ENCODE measurements at places on chromosomes 16 and 17.
A peak's percentile ranks its signal among the peaks of the same experiment; 100 is the strongest.

DNA sequence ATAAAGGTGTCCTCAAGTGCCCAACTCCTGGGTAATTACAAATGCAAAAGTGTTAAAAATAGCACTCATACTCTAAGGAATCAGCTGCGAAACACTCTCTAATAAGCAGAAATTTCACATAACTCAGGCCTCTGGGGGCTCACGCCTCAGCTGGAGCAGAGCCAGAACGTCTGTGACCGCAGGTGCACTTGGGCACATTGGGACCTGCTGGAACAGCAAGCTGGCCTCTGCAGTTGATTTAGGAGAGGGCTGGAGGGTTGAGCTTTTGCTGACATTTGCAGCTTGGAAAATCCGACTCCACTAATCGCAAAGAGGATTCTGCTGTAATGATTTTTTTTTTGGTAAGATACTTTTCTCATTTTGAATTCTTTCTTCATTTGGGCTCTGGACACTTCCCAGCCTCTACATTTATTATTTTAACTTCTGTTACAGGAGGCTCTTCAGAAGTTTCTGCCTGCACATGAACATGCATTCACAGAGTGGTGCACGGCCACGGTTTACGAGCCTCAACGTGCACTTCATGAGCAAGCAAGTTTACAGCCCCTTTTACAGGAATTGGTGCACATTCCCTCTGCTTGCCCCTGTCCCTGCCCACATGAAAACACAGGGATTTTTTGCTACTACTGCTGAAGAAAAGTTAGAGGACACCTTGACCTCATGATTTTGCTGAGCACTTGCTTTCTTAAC lies 4.1 kb upstream of the SNTB2 start:
- no peak for DNase-seq

DNA sequence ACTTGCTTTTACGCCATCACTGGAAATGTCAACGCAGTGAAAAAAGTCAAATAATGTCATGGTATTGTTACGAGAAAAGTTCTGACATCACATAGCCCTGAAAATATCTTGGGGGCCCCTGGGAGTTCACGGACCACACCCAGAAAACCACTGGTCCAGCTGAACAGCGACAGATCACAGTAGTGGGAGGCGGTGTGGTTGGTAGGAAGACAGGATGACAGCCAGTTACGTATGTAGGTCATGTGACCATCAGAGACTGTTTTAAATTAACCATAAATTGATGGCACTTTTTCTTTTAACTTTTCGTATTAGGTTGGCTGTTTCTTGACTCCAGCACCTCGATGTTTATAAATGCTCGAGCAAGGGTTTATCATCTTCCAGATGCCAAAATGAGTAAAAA lies 11.9 kb downstream of the ERCC4 start:
- DNase-seq, result no peak

DNA sequence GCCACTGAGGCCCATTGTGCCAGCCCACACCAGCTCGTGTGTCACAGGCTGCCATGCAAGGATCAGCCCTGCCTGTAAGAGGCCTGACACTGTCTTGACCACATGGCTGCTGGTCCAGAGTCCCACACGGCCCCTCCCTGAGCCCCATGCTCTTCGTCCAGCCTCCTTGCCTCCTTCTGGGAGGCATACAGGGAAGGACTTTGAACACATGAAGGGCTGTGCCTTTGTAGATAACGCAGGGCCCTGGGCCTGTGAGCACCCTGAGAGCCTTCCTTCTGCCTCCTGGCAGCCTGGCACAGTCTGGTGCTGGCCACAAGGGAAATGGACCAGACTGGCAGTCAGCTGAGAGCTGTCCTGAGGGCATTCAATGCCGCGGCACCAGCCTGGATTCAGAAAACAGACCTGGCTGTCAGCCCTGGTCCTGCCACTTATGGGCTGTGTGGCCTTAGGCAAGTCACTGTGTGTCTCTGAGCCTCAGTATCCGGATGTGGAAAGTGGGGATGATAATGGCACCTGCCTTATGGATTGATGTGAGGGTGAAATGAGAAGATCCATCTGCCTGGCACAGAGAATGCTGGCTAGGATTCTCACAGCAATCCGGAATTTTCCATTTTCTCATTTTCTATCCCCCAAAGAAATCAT lies 19.2 kb upstream of the SPNS2 start:
- DNase-seq, result no peak

GRCh38 chr16:6232056-6232455 lies 1100.6 kb upstream of the RBFOX1 start:
- DNase-seq, result no peak

DNA sequence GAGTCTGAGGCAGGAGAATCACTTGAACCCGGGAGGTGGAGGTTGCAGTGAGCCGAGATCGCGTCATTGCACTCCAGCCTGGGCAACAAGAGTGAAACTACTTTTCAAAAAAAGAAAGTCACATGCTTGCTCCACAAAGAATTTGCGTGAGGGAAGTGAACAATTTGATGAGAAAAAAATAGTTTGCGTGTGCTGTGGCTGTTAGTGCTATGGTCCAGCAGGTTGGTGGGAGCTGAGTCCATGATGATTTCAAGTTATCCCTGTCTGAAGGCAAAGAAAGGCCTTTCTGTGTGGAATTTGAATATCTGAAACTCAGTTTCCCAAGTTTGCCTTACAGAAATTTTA lies 21.0 kb downstream of the PRCD start:
- no peak for DNase-seq

GRCh38 chr17:15947976-15948752 lies 3.2 kb downstream of the ADORA2B start:
- DNase-seq, result no peak

DNA sequence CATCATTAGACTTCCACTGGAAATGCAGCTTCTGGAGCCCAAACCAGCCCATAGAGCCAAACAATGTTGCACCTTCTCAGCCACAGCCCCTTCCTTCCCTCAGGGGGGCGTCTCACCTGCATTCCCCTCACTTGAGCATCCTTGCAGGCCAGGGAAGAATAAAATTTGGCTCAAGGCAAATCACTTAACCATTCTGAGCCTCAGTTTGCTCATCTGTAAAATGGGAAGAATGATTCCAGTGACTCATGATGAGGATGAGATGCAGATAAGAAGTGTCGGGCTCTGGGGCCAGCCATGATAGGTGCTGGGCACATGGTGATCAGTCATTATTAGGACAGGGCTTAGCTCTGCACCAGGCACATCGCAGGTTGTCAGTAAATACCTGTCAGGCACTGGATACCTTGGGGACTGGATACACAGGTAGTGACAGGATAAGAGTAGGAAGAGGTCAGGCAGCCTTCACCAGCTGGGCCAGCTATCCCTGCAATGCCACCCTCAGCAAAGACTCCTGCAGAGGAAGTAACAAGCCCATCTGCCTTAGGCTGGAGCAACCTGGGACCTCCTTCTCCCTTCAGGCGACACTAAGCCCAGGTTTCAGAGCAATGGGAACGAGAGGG lies 208.0 kb upstream of the TNRC6C start:
- DNase-seq, result no peak

DNA sequence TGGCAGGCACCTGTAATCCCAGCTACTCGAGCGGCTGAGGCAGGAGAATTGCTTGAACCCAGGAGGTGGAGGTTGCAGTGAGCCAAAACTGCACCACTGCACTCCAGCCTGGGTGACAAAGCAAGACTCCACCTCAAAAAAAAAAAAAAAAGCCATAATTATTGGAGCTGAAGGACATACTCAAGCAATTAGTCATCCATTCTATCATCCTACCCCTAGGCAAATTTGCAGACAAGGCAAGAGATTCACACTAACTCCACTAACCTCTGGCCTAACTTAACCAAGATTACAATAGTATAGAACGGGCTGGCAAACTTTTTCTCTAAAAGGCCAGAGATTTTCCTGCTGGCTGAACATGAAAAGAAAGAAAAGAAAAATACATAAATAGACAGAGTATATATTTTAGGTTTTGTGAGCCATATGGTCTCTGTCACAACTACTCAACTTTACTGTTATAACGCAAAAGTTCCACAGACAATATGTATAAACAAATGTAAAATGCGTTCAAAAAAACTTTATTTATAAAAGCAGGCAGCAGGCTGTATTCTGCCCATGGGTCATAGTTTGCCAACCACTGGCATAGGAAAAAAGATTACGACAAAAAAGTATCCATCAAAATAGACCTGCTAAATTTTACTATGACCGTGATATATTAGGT lies 29.7 kb downstream of the BRIP1 start:
- DNase-seq, result no peak

GRCh38 chr17:43818966-43819365 lies 14.0 kb downstream of the MPP3 start:
- no peak for DNase-seq

DNA sequence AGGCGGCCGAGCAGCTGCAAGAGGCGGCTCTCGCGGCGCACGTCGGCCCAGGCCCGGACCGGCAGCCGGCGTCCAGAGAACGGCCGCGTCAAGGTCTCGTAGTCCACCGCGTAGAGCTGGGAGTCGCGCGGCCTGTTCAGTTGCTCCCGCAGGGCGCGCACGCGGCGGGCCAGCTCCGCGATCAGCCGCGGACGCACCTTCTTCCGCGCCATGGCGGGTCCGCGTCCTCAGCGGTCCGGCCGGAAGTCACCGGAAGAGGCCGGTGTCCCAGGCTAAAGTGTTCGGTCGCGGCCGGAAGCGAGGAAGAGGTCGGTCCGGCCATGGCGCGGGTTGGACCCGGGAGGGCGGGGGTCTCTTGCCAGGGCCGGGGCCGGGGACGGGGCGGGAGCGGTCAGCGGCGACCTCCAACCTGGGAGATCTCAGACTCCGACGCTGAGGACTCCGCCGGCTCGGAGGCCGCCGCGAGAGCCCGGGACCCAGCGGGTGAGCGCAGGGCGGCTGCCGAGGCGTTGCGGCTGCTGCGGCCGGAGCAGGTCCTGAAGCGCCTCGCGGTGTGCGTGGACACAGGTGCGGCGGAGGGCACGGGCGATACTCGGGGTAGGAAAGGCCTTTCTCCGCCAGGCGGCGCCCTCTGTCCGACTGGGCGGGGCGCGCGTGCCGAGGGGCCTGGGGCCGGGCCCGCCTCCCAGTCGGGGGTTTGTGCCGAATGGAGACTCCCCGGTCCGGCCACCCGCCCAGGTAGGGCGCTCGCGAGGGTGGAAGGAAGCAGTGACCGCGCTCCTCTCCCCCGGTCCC lies at the start of gene MRPS34:
Gene MRPS34, minus strand, starts transcription at position 227 of the 795 bp plus-strand sequence. Its CDS starts 15 bp downstream, at position 212.
- DNase-seq, result peak; percentile 82

DNA sequence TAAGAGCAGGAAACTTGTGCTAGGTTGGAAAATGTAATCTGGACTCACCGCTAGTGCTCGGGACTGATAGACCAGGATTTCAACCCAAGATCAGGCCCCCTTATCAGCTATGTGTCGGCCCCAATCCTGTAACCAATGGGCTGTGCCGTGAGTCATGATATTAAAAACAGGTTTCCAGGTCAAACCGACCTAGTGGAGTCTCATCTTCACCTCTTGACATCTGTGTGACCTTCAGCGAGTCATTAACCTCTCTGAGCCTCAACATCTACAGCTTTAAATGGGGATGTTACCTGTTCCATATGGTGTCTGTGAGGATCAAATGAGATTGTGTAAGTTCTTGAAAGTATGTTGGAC lies 512 bp downstream of the PMM2 start:
- no peak for DNase-seq

DNA sequence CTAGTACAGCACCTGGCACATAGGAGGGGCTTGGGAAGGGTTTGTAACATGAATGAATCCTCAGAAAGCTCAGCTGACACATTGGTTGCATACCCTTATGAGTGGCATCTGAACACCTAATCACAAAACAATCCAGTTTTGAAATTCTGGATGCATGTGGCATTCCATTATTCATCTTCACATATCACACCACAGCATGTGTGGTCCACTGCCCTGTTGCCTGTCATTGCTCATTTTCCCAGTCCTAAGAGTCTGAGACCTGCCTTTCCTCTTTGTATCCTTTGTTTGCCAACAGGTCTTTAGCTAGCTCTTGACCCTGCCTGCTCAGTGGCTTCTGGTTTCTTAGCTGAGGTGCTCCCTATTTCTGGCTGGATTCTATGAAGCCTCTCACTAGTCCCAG lies 170.8 kb upstream of the ASIC2 start:
- no peak for DNase-seq

- DNase-seq, result no peak
Observed at GRCh38 chr17:60508384-60508980, 17.6 kb downstream of the APPBP2 start.

- no peak for DNase-seq
Observed at GRCh38 chr17:76048025-76048605, 21.0 kb upstream of the EVPL start.

GRCh38 chr17:41937970-41938954 lies 7.8 kb downstream of the ODAD4 start:
- DNase-seq, result peak; percentile 66

DNA sequence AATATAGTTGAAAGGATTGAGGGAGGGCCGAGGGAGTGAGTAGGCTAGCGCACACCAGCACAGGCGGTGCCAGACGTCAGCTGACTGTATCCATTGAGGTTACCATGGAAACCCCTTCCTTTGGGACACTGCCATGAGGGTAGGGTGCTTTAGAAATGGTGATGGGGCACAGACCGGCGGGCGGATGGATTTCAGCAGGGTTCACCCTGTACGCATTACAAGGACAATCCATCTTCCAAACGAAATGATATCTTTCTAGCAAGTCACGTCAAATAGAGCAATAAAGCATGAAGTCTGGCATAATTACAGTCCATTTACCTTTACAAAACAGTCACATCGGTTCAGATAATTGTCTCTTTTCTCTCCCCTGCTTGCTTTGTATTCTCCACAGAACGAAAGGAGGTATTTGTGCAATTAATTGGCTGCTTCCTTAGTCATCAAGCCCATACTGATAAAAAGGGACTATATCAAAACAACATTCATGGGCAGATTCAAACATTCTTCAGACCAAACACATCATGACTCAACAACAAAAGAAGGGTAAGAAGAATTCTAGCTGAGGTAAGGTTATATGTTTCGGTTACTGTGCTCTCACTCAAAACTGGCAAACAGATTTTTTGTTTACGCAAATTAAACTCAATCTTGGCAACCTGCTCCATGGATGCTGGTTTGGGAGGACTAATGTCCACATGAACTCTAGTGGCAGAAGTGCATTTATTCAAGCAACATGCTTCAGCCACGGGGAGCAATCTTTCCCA lies 140.6 kb downstream of the CDK5R1 start:
- DNase-seq, result no peak

- DNase-seq, result no peak
Observed at GRCh38 chr16:63192980-63193379, 1156.7 kb upstream of the CDH8 start.

DNA sequence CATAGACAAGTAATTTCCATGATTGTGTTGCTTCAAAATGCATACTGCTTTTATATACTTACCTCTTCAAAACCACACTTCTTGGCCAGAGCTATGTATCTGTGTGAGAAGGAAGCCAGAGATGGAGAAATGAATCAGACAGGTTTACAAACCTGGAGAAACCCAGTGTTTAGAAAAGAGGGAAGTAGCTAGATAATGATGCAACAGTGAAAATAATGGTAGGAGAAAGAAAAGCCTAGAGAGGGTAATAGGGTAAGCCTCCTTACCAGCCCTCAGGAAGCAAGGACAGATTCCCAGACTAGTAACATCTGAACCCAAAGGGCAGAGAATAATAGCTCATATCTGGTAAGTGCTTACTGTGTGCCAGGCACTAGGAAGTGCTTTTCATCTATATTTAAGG lies 250.3 kb upstream of the CDH11 start:
- DNase-seq, result no peak

Data from common myeloid progenitor, CD34-positive (primary cell).